Neural crest cell (in vitro differentiated cells): ENCODE measurements at places on chromosomes 5 and 9.
A peak's percentile ranks its signal among the peaks of the same experiment; 100 is the strongest.

GRCh38 chr5:27124590-27124989, 86.2 kb upstream of the CDH9 start:
- DNase-seq, result peak; percentile 25
- no peaks in the 10 kb centered on the region for H3K4me1 ChIP-seq
- no peak overlapping the region for H3K27ac ChIP-seq

GRCh38 chr9:105690742-105691141, 3.6 kb upstream of the TMEM38B start:
- peak overlapping the region; percentile 32 for H3K4me3 ChIP-seq
- no peaks in the 10 kb centered on the region for H3K36me3 ChIP-seq
- no peak overlapping the region for H3K27ac ChIP-seq
- peaks cover 51% of the 10 kb centered on the region for H3K27me3 ChIP-seq
- DNase-seq, result no peak
- H3K4me1 ChIP-seq, result peaks cover 16% of the 10 kb centered on the region

- no peaks in the 10 kb centered on the region for H3K36me3 ChIP-seq
- no peak overlapping the region for H3K4me3 ChIP-seq
Observed at GRCh38 chr9:113368348-113368981, 8.3 kb downstream of the HDHD3 start.

DNA sequence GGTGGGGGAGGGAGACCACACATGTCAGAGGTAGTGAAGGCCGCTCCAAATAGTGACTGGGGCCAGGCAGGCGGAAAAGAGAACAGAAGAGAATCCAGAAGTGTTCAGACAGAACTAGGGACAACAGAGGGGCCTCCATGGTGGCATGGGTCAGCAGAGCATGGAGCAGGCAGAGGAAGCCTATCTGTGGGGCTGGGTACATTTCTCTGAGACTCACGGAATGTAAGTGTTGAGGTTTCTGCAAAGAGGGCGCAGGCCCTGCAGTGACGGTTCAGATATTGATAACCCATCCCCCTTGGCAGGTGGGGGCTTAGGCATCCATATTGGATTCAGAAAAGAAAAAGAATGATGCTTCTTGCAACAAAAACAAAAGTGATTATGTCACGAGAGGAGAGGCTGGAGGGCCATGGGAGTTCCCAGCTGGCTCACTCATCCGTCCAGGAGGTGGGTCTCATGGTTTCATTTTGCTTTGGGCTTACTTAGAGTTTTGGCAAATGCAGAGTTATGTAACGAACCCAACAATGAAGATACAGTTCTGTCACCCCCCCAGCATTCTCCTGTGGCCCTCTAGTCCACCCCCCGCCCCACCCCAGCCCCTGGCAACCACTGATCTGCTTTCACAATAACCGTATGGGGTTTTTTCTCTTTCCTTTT, 5.4 kb upstream of the RMND5B start:
- peaks cover 12% of the 10 kb centered on the region for H3K4me1 ChIP-seq
- no peak for DNase-seq
- no peaks in the 10 kb centered on the region for H3K27me3 ChIP-seq

- no peaks in the 10 kb centered on the region for H3K36me3 ChIP-seq
- peaks cover 12% of the 10 kb centered on the region for H3K4me1 ChIP-seq
- no peak within 1 kb of the TSS for H3K27ac ChIP-seq
- peaks cover 81% of the 10 kb centered on the region for H3K27me3 ChIP-seq
- peak within 1 kb of the TSS; percentile 86 for H3K4me3 ChIP-seq
- DNase-seq, result peak; percentile 28
Observed at GRCh38 chr9:69324549-69325401, at the start of gene ENTREP1. TSS of gene ENTREP1 (plus strand) at chr9:69325215. CDS start at chr9:69325310, 95 bp downstream.

DNA sequence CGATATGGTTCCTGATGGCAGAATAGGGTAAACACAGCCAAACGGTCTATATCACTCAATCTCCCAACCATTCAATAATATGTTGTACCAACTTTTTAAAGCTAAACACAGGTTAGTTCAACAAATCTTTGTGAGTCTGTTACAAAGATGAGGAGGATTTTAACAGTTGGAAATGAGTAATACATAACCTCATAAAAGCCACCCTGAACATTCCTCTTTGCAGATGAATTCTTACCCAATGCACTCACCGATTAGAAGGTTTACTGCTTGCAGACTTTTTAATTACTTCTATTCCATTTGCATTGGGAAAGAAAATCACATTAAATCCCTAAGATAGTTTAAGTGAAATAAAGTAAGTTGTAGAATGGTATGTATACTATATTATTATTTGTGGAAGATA, 23.3 kb upstream of the TRMT10B start:
- H3K27me3 ChIP-seq, result peaks cover 31% of the 10 kb centered on the region
- no peak overlapping the region for H3K4me3 ChIP-seq
- H3K4me1 ChIP-seq, result no peaks in the 10 kb centered on the region

- H3K4me1 ChIP-seq, result no peaks in the 10 kb centered on the region
- H3K4me3 ChIP-seq, result no peak overlapping the region
- H3K27me3 ChIP-seq, result peaks cover 3% of the 10 kb centered on the region
- H3K36me3 ChIP-seq, result no peaks in the 10 kb centered on the region
- DNase-seq, result no peak
Observed at GRCh38 chr5:24059006-24059405, 551.6 kb downstream of the PRDM9 start.

DNA sequence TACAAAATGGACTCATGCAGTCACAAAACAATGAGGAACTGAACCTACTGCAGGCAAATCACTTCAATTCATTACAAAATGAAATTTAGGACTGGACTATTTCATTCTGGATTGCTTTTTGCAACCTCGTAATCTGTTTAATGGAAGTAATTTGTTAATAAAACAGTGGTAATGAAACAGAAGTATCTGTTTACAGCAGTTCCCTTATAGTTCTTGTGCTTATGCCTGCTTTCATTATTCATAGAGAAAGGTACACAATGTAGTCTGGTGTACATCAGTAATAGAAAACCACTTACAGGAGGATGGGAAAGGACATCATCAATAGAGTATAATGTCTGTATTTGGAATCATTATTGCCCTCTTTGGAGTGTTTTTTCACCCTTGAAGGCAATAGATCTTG, 389.2 kb upstream of the NUDT12 start:
- H3K4me3 ChIP-seq, result no peak overlapping the region
- no peak for DNase-seq
- H3K4me1 ChIP-seq, result peaks cover 4% of the 10 kb centered on the region
- H3K36me3 ChIP-seq, result no peaks in the 10 kb centered on the region
- H3K27me3 ChIP-seq, result no peaks in the 10 kb centered on the region
- no peak overlapping the region for H3K27ac ChIP-seq

- DNase-seq, result no peak
- H3K27ac ChIP-seq, result no peak overlapping the region
Observed at GRCh38 chr5:151868451-151868850, 56.2 kb downstream of the GLRA1 start.

DNA sequence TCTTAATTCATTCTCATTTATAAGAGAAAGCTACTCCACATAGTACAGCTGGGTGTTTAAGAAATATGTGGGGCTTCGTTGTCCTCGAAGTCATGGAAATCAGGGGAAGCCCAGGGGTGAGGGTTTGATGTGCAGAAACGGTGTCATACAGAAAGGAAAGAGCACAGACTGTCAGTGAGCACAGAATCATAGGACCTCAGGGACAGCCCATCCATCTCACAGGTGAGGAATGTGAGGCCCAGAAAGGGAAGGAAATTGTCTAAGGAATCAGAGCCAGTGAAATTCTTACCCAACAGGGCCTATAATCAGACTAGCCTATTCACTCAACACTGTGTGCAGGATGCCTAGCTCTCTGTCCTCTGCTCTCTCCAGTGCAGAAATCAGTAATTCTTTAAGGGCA, 535.6 kb downstream of the SPOCK1 start:
- no peaks in the 10 kb centered on the region for H3K4me1 ChIP-seq
- H3K36me3 ChIP-seq, result no peaks in the 10 kb centered on the region
- H3K4me3 ChIP-seq, result no peak overlapping the region
- H3K27ac ChIP-seq, result no peak overlapping the region

DNA sequence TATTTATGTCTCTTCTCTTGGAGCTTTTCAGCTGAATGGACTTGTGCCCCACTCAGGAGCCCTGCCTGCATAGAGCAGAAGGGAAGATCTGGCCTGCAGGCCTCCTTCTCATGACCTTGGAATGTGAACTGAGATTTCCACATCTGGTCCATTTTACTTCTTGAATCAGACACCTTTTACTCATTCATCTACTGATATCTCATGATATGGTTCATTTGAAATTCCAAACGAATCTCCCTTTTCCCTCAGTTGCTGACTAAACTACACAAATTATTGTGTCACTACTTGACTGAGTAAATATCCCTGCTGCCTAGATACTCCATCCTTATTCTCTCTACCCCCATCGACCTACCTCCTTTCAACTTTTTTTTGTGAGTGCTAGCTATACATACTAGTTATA, 138.7 kb downstream of the PLCXD3 start:
- H3K4me3 ChIP-seq, result no peak overlapping the region
- H3K27ac ChIP-seq, result no peak overlapping the region
- H3K27me3 ChIP-seq, result peaks cover 2% of the 10 kb centered on the region
- H3K4me1 ChIP-seq, result no peaks in the 10 kb centered on the region
- no peaks in the 10 kb centered on the region for H3K36me3 ChIP-seq

- H3K4me3 ChIP-seq, result no peak overlapping the region
- DNase-seq, result no peak
- H3K4me1 ChIP-seq, result no peaks in the 10 kb centered on the region
- no peaks in the 10 kb centered on the region for H3K36me3 ChIP-seq
Observed at GRCh38 chr5:170468633-170469285, 35.1 kb upstream of the KCNIP1 start.

DNA sequence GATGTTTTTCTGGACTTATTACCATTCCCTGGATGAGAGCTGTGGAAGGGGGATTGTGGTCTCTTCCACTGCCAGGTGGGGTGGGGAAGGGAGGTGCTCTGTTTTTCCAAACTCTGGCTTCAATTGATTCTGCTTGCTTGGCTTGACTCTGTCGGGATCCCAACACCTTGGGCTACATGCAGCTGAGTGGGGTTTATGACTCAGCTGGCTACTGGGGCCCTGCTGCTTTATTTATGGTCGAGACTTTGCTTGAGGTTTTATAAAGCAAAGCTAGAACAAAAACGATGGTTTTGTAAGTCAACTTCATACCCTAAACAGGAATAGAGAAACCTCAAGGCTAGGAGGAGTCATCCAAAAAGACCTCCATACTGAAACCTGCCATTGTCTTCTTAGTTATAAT, 76.3 kb downstream of the AOPEP start:
- no peaks in the 10 kb centered on the region for H3K27me3 ChIP-seq
- peaks cover 11% of the 10 kb centered on the region for H3K36me3 ChIP-seq
- H3K4me1 ChIP-seq, result peaks cover 43% of the 10 kb centered on the region

GRCh38 chr5:59597690-59598546, 295.6 kb downstream of the PDE4D start:
- no peaks in the 10 kb centered on the region for H3K27me3 ChIP-seq
- peaks cover 16% of the 10 kb centered on the region for H3K4me1 ChIP-seq
- DNase-seq, result no peak
- H3K36me3 ChIP-seq, result no peaks in the 10 kb centered on the region

DNA sequence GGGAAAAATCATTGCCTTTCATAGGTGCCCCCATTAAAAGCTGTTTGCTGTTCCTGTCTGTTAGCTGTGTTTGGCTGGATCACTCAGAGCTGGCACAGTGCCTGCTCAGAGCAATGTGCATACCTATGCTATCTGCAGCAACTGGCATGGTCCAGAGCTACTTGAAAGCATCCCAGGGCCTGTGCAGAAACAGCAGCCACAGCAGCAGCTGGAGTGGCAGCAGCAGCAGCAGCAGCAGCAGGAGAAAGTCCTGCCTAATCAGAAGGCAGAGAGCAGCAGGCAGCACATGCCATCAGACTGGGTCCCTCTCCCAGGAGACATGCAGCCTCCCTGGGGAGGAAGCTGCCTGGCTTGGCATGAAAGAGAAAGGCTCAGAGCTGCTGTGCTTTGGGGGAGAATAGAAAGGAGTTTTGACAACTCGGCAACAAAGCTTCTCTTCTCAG, 243.8 kb upstream of the WWC1 start:
- no peaks in the 10 kb centered on the region for H3K36me3 ChIP-seq
- no peak overlapping the region for H3K27ac ChIP-seq
- H3K4me3 ChIP-seq, result no peak overlapping the region
- peaks cover 8% of the 10 kb centered on the region for H3K27me3 ChIP-seq
- DNase-seq, result no peak

GRCh38 chr5:43854697-43855292, 251.8 kb downstream of the NNT start:
- no peak overlapping the region for H3K4me3 ChIP-seq
- H3K27me3 ChIP-seq, result no peaks in the 10 kb centered on the region
- H3K27ac ChIP-seq, result no peak overlapping the region
- no peaks in the 10 kb centered on the region for H3K36me3 ChIP-seq
- DNase-seq, result no peak

DNA sequence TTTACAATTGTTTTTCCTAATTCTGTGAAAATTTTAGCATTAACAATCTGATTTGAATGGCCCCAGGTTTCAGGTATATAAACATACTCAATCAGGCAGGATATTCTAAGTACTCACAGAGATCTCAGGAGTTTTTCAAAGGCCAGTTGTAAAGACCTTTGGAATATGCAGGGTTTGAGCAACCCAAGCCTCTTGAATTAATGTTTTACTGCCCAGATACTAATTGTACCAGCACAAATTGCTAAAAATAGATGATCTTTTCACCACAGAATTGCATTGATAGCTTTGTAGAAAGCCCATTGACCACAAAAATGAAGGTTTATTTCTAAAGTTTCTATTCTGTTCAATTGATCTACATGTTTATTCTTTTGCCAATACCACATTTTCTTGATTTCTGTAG, 186.5 kb downstream of the OSTF1 start:
- no peaks in the 10 kb centered on the region for H3K27me3 ChIP-seq
- peaks cover 13% of the 10 kb centered on the region for H3K36me3 ChIP-seq
- no peak for DNase-seq
- no peaks in the 10 kb centered on the region for H3K4me1 ChIP-seq
- H3K4me3 ChIP-seq, result no peak overlapping the region

- H3K27ac ChIP-seq, result no peak overlapping the region
- no peaks in the 10 kb centered on the region for H3K36me3 ChIP-seq
- no peak for DNase-seq
Observed at GRCh38 chr9:89781838-89782540, 177.2 kb downstream of the GADD45G start.

DNA sequence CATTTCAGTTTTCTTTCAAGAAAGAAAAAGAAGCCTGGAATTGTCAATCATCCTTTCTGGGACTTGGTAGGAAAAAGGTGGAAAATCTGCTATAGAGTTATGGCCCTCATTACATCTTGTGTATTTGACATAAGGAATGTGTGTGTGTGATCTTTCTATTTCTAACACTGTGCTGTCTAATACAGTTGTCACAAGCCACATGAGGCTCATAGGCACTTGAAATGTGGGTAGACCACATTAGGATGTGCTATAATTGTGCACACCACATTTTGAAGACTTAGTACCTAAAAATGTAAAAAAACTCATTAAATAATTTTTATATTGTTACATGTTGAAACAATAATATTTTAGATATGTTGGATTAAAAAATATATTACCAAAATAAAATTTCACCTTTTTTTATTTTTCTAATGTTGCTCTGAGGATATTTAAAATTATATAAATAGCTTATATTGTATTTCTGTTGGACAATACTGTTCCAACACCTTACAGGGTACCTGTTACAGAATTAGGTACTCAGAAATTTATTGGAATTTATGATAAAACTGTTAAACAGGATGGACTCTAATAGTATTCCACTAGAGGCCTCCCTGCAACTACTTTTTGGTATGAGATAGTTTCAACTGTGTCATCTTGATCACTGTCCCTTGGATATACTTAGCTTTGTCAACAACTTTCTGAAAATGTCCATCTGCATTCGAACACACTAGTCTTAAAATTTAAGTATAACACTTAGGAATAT, 18.4 kb downstream of the MSANTD3 start:
- peaks cover 4% of the 10 kb centered on the region for H3K4me1 ChIP-seq
- no peak for DNase-seq
- no peak overlapping the region for H3K27ac ChIP-seq
- H3K4me3 ChIP-seq, result no peak overlapping the region
- H3K36me3 ChIP-seq, result peaks cover 12% of the 10 kb centered on the region
- H3K27me3 ChIP-seq, result no peaks in the 10 kb centered on the region

- H3K4me1 ChIP-seq, result peaks cover 5% of the 10 kb centered on the region
Observed at GRCh38 chr5:11483630-11484029, 420.6 kb downstream of the CTNND2 start.
